ENCODE measurements at places on chromosomes 3 and 15.

GRCh38 chr3:66394019-66394752, 106.6 kb downstream of the LRIG1 start:
- peak; percentile 74 for DNase-seq

DNA sequence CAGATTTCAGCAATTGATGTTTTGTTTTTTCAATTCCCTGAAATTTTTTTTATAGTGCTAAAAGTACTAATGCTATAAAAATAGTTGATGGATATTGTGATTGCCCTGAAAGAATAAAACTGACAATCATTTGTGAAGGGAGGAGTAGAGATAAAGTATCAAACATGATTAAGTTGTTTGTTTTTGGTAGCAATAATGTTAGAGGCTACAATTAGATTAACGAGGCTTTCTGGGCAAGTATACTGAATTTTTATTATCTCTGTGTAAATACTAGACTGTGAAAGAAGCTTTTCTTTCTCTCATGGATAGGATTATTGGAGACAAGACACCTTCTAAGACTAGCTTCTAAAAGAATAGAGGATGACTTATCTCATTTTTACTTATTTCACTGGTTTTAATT, 15.6 kb downstream of the NR1D2 start:
- DNase-seq = no peak

DNA sequence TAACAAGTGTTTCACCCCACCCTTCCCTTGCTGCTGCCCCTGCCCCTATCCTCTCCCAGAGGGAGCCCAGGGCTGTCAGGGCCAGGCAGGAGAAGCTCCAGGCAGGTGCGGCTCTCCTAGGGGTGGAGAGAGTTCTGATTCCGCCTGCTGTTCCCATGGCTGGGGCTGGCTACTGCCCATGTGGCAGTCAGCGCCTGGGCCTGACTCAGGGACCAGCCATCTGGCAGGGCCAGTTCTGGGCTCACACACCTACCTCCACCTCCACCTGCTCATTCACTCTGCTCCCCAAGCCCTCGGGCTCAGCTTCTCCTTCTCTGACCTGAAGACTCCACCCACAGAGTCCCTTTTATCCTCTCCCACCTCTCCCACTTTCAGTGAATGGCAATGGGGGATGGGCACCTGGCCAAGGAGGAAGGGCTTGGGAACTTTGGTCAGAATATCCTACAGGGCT, 23.4 kb downstream of the AMOTL2 start:
- DNase-seq = no peak

DNA sequence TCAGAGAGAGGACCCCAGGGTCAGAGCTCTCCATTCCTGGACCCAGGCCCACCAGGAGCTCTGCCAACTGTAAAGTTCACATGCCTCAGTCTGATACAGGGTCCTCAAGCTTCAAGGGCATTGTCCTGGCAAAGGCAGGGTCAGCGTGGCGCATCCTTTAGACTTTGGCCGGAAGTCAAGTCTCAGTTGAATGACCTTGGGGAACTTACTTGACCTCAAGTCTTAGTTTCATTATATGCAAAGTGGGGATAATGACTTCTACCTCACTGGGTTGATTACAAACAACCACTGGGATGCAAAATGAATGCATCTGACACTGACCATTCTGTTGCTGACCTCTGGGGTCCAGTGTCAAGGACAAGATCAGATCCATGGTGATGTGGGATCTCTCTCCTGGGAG, 70.6 kb upstream of the CTSH start:
- DNase-seq = no peak

GRCh38 chr15:75809986-75810750, 33.1 kb upstream of the UBE2Q2 start:
- peak; percentile 28 for DNase-seq

DNA sequence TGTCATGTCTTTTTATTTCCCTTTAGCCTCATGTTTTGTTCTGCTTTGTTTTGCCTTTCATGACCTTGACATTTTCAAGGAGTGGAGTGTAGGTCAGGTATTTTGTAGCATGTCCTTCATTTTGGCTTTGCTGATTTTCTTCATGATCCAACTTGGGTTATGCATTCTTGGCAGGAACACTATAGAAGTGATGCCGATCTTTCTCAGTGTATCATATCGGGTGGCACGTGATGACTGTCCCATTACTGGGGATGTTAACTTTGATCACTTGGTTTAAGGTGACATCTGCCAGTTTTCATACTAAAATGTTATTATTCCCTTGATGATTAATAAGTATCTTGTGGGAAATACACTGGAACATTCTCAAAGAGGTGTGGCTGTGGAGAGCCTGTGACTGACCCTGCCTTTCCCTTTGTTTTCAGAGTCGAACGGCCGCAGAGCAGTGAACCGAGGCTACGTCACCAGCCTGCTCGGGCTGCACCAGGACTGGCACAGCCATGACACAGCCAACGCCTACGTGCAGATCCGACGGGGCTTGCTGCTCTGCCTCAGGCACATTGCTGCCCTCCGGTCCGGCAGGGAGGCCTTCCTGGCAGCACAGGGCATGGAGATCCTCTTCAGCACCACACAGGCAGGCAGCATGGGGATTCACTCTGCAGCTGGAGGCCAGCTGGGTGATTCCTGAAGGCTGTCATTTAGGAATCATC, 167.7 kb downstream of the AGBL1 start:
- no peak for DNase-seq

- no peak for DNase-seq
Measured at GRCh38 chr3:71414189-71414927, 169.2 kb downstream of the FOXP1 start.

GRCh38 chr15:41790756-41791546, 16.7 kb downstream of the MAPKBP1 start:
- no peak for DNase-seq

DNA sequence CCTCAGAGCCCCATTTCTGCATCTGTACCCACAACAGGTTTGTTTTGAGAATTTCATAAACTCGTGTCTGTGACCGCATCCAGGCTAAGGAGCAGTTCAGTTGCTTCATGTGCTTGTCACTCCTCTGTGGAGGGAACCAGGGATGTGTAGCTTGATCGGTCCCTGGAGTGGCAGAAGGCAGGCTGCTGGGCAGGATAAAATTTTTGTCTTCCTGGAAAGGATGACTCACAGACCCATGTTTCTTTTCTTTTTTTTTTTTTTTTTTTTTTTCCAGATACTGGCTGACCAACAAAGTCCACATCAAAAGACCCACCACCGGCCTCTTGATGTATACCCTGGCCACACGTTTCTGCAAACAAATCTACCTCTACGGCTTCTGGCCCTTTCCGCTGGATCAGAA, 70.1 kb downstream of the ST8SIA2 start:
- DNase-seq = no peak

- DNase-seq = no peak
Measured at GRCh38 chr3:98793971-98794370, 30.8 kb downstream of the ST3GAL6 start.

DNA sequence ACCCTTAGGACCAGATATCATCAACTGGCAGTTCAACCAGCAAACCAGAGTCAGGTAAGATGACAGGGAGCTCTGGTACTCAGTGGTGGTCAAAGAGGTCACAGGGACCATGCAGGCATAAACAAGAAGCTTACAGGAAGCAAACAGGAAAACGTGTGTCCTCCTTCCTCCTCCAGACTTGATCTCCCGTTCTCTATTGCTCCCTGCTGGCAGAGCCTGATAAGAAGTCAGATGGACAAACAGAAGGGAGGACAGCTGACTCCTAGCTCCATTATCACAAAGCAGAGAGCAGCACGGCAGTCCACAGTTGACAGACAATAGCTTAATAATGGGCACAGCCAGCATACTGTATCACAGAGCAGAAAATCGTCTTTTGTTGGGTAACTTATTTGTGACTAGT, 156.5 kb upstream of the SLC2A2 start:
- DNase-seq = no peak

DNA sequence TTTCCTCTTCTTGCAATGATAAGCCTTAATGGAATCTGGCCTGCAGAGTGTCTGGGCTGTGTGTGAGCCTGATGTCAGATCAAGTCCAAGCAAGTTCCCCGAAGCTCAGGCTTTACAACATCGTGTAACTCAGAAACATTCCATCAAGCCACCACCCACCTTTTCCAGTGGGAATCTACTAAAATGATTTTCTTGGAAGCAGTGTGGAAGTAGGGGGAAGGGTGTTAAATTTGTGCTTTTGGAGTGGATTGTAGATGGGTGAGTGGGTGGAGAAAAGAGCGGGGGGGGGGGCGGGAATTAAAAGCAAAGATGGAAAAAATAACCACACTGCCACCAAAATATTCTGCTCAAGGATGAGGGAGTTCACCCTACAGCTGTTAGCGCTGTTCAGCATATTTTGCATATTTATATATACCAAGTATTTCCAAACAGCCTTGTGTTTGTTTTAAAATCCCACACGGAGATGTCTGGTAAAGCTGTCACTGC, 53.6 kb downstream of the VGLL3 start:
- no peak for DNase-seq

GRCh38 chr15:40927873-40928806, 1.0 kb upstream of the DLL4 start:
- peak; percentile 22 for DNase-seq

DNA sequence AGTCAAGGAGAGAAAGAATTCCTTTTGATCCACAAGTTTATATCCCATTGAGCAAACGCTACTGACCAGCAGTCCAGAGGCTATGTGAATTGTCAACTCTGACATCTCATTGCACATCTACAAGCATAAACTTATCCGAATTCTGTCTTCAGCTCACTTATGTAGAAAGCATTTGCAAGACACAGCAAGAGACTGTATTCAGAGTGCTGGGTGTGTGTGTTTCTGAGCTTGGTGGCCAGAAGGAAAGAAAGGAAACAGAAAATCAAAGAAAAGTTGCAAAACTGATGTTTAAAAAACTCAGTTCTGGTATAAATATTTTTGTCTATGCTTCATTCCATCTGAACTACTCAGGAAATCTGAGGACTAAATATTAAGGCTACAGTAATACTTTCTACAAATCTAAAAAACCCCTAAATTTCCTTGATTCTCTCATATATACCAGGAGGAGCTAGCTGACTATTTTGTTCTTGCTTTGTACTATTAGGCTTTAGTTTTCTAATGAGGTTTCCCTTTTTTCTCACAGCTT, 45.5 kb downstream of the LSAMP start:
- DNase-seq = no peak

DNA sequence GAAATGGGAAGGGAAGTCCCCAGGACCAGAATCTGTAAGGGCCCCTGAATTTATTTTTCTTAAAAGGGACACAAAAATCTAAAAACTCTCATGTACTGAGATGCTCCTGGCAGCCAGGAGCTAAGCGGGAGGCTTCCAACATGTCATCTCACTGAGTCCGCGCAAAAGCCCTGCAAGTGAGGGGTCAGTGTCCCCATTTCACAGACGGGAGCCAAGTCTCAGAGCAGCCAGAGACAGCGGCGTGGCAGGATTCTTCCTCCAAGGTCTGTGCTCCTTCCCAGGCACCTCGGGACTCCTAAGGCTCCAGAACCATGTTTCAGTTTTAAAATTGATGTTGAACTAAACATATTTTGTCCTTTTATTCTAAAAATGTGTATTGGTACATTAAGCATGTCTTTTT, 114.8 kb downstream of the ADCY5 start:
- DNase-seq = no peak

DNA sequence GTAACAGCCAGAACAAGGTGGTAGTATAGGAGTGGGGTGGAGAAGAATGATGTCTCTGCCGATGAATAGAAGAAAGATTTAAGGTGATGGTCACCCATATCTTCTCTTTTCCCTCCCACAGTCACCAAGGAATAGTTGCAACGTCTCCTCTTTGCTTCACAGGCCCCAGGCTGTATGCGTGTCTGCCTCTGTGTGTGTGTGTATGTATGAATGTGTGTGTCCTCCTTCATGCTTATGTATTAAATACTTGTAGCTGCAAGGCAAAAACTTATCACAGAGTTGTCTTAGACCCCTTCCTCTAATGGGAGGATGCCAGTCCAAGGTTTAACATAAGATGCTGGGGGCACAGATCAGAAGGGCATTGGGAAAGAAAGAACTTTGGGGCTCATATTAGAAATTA, 19.1 kb upstream of the BNC1 start:
- no peak for DNase-seq

GRCh38 chr15:77836906-77837648, 204.4 kb upstream of the LINGO1 start:
- DNase-seq = no peak

- peak; percentile 72 for DNase-seq
Measured at GRCh38 chr3:141243271-141243707, 11.7 kb downstream of the PXYLP1 start.

DNA sequence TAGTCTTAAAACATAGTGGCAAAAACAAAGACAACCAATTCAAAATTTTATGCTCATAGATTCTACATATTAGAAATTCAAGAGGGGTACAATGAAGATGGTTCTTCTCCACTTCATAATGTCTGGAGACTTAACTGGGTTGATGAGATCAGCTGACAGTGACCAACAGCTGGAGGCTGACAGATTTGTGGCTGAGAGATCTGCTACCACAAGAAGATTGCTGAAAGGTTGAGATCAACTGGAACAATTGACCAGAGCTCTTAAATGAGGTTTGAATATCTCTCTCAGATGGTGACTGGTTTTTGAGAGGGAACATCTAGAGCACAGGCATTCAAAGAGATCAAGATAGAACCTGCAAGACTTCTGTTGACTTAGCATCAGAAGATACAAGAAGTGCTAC, 254.1 kb upstream of the ARPP21 start:
- DNase-seq = no peak

- peak; percentile 51 for DNase-seq
Measured at GRCh38 chr3:50600141-50600753, 11.3 kb downstream of the CISH start.

GRCh38 chr15:58017869-58018268, 47.6 kb downstream of the ALDH1A2 start:
- DNase-seq = no peak

- DNase-seq = no peak
Measured at GRCh38 chr3:42710323-42711021, 7.9 kb upstream of the HHATL start.

DNA sequence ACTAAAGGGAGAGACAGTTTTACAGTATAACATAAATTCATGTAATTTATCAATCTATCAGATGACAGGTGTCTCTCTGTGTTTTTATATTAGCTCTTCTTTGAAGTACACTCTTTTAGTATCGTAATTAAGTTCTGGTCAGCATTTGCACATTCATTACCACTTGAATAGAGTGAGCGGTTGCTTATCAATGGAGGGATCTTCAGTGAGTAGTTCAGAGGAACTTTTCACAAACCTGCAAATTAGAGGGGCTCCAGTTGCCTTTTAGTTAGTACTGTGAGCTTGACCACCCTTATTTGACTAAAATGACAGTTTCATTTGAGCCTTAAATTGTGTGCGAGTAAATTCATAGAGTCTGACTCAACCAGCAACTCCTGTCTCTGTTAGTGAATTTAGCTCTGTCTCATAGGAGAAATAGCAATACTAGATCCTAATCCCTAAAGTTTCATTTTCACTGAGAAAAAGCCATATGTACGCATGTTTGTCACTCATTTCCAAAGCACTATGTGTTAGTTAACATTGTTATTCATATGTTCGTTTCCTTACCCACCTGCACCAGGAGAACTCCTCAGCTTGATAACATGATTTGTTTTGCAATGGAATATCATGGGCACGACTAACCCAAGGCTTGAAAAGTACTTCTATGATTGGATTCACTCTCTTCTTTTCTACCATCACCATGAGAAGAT, 57.5 kb upstream of the ZBED2 start:
- DNase-seq = no peak

All from activated CD4-positive, alpha-beta memory T cell treated with anti-CD3 and anti-CD28 coated beads for 36 hours (primary cell).